ENCODE measurements at places on chromosomes 1 and 21. TPM values are rescaled to one million over a fixed set of nuclear protein-coding genes. Genes with fewer than 3 reads are reported as not detected.

DNA sequence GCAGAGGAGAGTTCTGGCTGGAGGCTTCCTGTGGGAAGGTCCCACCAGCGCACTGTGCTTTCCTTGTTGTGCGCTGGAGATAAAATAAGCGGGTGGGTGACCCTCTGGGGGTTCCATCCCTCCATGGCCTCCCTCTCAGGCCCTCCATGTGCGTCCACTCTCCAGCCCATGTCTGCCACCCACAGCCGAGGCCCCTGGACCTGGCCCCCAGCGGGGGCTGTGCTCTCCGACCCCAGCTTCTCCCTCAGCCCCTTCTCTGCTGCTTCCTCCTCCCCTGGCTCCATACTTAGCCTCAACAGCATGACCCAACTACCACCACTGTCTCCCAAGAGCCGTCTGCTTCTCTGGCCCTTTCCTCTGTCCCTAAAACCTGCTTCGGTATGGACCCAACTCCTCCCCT lies 61.4 kb downstream of the GNG4 start:
- DNase-seq = no peak

DNA sequence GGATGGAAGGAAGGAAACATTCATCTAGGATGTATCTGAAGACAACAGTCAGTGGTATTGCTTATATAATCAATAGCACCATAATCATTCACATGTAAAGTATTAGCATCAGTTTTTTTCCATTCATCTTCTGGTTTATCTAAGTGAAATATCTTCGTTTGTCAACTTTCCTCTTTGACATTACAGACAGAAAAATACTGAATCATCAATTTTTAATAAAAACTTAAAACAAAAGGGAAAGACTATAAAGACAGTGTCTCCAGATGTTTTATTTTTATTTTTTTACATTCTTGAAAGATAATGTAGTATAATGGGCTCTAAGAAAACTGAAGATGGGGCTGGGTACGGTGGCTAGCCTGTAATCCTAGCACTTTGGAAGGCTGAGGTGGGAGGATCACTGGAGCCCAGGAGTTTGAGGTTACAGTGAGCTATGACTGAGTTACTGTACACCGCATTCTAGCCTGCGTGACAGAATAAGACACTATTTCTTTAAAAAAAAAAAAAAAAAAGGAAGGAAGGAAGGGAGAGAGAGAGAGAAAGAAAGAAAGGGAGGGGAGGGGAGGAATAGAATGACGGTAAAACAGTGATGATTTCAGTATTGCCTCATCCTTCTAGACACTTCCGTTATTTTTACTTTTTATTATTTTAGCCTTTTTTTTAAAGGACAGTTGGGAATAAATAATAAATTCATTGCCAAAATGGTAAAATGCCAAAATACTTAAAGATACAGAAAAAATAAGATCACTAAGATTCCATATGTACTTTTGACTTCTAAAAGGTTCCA lies 89.5 kb downstream of the NRIP1 start:
- DNase-seq = no peak

DNA sequence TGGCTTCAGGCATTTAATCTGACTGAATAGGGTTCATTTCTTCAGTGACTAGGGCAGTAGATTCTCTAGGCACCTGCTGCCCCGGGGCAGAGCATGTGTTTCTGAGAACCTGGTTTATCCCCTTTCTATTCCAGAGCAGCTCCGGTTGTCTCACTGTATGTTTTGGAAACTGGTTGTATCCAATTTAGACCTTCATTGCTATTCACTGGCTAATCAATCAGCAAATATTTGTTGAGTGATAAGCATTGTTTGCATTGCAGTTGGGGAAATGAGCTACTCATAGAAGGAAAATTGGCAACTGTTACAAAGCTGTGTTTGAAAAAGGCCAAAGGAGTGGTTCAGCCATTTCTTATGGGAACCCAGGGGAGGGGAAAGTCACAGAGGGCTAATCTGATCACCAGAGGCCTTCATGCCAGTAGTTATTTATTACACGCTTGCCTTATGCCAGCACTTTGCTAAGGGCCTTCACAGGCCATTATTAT lies 2.9 kb downstream of the QSOX1 start:
- no peak for DNase-seq

Gene CD1D
- total RNA-seq = 0.22 TPM

- DNase-seq = no peak
Measured at GRCh38 chr1:60149251-60149650, 75.7 kb upstream of the C1orf87 start.

Gene LCE1A
- total RNA-seq = not detected

GRCh38 chr1:116486424-116486823 lies 84.4 kb downstream of the CD58 start:
- no peak for DNase-seq

DNA sequence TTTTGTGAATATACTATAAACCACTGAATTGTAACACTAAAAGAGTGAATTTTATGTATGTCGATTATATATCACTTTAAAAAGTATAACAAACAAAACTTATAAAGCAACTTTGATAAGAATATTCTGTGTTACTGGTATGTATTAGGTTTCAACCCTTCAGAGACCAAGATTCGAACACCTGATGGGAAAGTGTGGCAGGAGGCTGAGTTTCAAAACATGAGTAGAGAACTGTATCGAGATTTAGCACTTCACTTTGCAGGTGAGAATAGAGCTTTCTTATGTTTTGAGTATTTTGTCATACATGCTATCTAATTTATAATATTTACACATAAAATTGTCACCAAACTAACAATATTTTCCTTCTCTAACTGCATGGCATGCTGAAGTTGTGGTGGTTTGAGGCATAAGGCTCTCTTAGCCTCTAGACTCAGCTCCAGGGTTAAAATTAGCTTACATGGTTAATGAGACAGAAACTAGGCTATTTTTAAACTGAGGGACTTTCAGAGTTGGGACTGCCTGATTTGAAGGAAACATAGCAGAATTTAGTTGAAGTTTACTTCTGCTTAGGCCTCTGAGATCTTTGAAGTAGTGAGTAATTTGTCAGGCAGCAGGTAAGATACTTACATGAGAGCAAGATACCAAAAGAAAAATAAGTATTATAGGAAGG lies 48.6 kb downstream of the CEP350 start:
- no peak for DNase-seq
